Ecto neural progenitor cell (in vitro differentiated cells): ENCODE measurements at places on chromosomes 13 and 19.

DNA sequence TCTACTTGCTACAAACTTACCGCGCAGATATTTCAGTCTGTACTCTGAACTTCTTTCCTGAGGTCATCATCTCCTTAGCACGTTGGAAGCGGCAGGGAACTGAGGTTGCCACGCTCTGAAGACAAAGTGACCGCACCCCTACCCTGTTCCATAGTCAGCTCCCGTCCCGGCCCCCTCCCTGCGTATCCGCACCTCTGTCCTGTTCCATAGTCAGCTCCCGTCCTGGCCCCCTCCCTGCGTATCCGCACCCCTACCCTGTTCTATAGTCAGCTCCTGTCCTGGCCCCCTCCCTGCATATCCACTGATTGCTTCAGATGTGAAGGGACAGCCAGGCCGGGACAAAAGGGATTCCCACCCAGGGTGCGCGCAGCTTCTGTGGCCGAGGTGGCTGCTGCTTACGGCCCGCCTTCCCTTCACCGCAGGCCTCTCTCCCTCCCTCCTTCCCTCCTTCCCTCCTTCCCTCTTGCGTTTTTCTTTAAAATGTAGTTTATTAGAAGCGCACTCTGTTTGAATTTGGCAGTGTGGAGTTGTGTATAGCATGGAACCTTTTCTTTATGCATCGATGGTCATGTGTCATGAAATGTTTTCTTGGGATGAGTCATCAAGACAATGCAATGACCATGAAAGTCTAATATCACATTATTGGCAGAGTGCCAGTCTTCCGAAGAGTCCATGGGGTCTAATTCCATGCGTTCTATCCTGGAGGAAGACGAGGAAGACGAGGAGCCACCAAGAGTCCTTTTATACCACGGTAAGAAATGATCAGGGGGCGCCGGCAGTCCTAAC lies 21.9 kb upstream of the NDUFS7 start:
- no peak for DNase-seq

- no peak for DNase-seq
Observed at GRCh38 chr19:50378863-50379236, 2.6 kb downstream of the NR1H2 start.

DNA sequence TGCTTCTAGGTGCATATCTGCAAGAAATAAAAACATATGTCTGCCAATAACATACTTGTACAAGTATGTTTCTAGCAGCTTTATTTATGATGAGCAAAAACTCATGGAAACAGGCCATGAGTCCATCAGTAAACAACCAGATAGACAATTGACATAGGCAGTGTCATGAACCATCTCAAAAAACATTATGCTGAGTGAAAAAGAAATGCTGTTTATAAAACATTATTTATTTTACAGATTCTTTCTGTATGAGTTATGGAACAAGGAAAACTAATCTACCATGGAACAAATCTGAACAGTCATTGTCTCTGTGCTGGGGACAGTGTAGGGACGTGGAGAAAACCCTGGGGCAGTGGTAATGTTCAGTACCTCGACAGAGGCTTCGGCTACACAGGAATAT lies 283.9 kb downstream of the UQCRFS1 start:
- DNase-seq: no peak

DNA sequence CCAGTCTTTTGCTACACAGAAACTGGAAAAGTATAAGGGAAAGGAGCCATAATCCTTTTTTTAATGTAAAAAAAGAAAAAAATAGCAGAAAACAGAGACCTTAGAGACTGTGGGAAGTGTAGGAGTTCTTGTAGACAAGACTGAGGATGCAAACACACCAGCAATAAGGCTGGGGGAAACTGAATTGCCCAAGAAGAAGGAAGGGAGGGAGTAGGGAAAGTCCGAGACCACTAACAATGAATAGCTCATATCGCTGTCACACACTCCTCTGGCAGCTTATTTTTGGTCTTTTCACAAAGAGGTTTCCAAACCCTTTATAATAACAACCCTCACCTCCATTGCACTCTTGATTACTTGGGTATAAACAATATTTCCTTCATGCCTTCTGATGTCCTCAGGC lies 952.0 kb downstream of the SLITRK5 start:
- no peak for DNase-seq

DNA sequence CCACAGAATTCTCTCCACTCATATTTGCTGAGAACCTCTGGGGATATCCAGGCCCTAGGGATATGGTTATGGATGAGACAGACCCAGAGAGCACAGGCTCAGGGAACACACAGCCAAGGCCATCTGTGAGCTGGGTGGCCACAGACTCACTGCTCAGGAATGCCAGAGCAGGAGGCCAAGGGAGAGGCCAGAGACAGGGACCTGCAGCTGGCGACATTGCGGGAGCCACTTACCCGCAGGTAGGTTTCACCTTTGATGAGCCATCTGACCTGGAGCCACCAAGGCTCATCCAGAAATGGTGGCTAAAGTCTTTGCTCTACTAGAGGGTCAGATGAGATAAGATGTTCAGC lies 29.4 kb downstream of the CCNE1 start:
- no peak for DNase-seq

DNA sequence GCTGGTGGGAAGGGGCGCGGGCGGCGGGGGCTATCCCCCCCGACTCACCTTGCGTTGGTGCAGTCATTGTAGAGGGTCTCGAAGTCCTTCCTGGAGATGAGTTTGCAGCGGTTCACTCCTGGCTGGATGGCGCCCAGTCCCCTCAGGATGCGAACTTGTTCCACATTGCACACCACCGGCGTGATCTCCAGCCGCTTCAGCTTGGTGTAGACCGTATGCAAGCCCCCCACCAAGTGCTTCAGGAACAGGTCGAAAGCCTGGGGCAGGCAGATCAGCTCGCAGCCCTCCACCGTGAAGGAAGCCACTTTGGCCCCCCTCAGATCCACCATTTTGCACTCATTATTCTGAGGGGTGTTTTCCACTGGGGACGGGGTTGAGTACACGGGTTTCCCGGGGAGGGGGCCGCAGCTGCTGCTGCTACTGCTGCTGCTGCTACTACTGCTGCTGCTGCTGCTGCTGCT lies 1.1 kb downstream of the DACH1 start:
- peak; percentile 63 for DNase-seq

- no peak for DNase-seq
Observed at GRCh38 chr13:63128716-63129115, 1713.1 kb upstream of the PCDH20 start.

DNA sequence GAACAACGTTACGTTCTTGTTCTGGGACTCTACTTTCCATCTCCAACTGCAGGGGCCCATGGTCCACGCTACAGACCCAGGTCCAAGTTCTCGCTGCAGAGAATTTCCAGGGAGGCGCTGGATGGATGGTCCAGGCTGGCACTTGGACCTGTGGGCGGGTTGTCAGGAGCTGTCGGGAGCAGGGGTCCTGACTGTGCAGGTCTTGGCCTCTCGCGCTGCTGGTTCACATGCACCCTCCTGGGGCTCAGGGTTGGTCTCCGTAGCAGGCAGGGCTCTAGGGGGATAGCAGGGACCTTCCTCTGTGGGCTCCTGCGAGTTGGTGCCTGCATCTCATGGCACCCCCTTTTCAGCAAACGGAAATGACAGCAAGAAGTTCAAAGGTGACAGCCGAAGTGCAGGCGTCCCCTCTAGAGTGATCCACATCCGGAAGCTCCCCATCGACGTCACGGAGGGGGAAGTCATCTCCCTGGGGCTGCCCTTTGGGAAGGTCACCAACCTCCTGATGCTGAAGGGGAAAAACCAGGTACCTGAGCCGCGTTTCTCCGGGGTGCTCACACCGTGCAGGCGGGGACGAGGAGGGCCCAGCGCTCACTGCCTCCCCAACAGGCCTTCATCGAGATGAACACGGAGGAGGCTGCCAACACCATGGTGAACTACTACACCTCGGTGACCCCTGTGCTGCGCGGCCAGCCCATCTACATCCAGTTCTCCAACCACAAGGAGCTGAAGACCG lies 6.6 kb downstream of the PTBP1 start:
- no peak for DNase-seq

GRCh38 chr13:50844084-50844875 lies 788 bp upstream of the DLEU7 start:
- no peak for DNase-seq

DNA sequence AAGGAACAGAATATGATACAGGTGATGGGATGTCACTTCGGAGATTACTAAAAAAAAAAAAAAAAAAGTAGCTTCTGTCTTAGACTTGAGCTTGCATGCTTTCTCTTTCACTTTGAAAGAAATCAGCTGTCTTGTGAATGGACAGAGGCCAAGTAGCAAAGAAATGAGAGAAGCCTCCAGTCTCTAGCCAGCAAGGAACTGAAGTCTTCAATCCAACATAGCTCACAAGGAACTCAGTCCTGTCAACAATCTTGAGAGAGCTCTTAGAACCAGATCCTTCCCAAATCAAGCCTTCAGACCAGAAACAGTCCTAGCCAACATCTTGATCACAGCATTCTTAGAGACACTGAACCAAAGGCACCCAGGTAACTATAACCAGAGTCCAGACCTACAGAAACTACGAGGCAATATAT lies 7.7 kb downstream of the N4BP2L2 start:
- no peak for DNase-seq

- DNase-seq: no peak
Observed at GRCh38 chr19:10927730-10928562, 493 bp downstream of the YIPF2 start.

- DNase-seq: no peak
Observed at GRCh38 chr13:31035185-31035965, 102.9 kb downstream of the TEX26 start.

DNA sequence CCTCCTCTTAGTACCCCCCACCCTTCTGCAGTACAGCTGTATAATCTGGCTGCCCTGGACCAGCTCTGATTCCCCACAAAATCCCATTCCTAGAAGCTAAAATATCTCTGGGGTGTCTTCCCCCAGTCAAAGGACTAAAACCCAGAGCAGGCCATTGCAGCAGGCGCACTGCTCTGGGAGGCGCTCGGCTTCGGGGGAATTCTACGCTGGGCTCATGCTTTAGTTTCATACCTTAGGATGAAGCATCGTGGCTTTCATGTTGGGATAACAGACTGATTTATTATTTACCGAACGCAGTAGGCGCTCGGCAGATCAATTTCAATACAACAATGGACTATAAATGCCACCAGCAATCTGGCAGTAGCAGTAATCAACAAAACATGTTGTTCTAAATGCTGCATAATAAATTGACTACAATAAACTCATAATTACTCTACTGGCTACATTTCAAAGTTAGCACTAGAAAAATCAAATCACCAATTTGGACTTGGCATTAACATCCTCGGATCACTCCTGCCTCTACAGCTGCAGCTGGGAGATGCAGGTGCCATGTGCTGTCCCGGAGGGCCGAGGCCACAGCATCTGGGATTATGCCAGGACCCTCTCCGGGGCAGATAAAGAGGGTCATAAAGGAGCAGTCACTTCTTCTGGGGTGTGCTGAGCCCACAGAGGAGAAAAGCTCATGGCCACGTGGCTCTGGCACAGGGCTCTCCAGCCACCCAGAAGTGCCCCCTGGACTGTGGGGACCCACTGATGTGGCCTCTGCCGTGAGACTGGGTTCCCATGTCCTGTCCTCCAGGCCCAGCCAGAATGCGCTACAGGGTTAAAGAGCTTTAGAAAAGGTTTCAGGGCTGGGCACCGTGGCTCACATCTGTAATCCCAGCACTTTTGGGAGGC lies 35.3 kb downstream of the CEBPG start:
- DNase-seq: no peak

DNA sequence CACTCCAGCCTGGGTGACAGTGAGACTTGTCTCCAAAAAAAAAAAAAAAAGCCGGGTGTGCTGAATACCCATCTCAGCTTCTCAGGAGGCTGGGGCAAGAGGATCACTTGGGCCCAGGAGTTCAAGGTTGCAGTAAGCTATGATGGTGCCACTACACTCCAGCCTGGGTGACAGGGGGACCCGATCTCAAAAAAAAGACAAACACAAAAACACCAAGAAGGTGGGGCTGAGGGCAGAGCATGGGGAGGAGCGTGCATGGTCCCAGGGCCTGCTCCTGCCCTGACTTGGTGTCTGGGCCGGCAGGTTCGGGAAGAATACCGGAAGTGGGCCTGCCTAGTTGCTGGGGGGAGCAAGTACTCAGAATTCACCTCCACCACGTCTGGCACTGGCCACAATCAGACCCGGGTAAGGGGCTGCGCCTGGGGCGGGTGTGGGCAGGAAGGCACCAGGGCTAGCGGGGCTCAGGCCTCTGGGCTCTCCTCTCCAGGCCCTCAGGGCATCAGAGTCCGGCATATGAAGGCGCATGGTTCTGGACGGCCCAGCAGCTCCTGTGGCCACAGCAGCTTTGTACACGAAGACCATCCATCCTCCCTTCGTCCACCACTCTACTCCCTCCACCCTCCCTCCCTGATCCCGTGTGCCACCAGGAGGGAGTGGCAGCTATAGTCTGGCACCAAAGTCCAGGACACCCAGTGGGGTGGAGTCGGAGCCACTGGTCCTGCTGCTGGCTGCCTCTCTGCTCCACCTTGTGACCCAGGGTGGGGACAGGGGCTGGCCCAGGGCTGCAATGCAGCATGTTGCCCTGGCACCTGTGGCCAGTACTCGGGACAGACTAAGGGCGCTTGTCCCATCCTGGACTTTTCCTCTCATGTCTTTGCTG lies 11.3 kb downstream of the DDX39A start:
- no peak for DNase-seq

DNA sequence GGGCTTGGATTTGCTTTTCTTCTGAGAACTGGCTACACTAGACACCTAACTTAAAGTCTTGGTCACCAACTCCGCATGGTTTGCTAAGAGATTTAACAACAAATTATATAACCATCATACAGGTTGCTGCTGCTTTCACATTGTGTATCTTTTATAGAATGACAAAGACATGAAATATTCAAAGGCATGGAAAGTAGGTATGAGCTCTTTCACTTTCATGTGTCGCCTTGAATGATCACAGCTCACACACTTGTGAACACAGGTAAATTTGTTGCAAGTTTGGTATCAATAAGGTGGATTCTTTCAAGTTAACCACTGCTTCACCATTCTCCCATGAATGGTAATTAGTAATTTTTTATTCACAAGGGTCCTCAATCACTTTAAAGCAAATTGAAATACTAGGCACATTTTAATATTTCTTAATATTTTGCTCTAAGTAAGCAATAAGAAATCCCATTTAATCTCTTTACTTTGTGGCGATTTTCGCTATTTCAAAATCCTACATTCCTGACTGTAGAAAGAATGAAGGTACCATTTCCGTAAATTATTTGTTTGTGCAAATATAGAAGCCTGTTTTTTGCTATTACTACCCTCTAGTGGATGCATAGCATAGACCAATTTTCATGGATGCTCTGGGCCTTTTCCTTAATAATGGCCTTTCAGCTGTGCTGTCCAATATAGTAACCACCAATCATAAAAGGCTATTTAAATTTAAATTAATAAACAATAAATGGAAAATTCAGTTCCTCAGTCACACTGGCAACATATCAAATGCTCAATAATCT lies 45.5 kb upstream of the FREM2 start:
- no peak for DNase-seq
